ENCODE measurements at places on chromosomes 7 and 10.

DNA sequence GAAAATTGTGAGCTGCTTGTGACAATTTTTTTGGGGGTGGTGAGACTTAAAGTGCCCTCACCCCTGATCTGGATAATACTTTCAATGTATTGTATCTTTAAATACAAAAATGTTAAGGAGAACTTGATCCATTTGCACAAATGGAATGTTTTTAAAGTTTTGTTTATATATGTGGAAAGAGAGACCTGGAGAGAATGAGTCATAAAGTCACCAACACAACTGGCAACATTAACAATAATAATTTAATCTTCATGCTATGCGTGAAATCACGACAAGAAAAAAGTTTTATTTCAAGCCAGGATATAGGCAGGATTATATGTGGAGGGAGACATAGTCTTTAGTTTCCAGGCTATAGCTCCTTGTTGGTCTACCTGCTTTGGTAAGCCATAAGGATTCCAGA lies 537.5 kb downstream of the GPAM start:
- no peak for DNase-seq

- DNase-seq, result no peak
Measured at GRCh38 chr7:151175793-151176311, 8.4 kb upstream of the GBX1 start.

DNA sequence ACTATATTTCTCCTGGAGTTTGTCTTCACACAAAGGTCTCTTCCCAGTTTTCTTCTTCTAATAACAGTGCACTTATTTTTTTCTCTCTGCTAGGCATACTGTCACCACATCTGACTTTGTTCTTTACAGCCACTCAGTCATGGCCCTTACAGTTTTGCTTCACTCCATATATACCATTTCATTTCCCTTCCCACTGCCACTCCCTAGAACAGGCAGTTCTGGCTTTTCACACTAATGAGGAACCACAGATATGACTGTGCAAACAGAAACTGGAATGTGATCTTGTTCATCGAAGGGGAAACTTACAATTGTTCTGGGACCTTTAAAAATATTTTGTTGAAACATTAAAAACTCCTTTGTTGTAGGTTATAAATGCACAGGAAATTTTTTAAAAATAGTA lies 67.3 kb downstream of the EPDR1 start:
- no peak for DNase-seq

DNA sequence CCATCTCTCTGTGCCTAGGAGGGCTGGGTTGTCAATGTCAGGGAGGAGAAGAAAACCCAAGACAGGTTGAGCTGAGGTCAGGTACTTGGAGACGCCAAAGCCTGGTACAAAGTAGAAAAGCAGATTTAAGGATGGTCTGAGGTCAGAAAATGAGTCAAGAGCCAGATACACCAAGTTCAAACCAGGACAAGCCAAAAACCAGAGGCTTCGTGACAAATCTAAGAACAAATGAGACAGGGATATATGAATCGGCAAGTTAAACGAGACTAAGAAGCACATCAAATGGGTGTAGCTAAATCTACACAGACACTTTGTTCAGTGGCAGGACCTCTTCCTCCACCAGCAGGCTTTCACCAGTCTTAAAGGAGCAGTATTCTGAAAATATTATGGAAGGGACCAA lies 34.2 kb downstream of the C7orf33 start:
- no peak for DNase-seq

- no peak for DNase-seq
Measured at GRCh38 chr7:19705663-19706062, 3.2 kb downstream of the POLR1F start.

DNA sequence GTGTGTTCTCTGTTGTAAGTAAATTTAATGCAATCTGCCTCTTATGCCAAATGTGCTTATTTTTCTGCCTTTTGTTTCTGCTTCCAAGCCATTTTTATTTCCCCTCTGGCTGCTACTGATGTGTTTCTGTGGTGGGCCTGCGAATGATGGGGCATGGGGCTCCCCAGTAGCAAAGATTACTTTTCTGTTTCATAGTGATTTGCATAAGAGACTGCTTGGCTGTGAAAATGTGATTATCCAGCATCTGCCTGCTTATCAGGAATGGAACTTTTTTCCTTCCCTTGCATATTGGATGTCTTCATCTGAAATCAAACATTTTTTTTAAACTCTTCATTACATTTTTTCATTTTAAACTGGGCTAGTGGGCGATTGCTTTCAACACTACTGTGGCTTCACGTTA lies 57.7 kb upstream of the BTBD16 start:
- DNase-seq, result no peak

- no peak for DNase-seq
Measured at GRCh38 chr7:31986878-31987518, 83.2 kb downstream of the PDE1C start.

GRCh38 chr7:127844707-127845331 lies 186.4 kb downstream of the LRRC4 start:
- DNase-seq, result no peak

Data from stimulated activated CD4-positive, alpha-beta T cell treated with anti-CD3 and anti-CD28 coated beads, TNF-alpha, amount 100 ng/mL, for 48 hours (primary cell).